ENCODE measurements at places on chromosomes 6 and 20.

DNA sequence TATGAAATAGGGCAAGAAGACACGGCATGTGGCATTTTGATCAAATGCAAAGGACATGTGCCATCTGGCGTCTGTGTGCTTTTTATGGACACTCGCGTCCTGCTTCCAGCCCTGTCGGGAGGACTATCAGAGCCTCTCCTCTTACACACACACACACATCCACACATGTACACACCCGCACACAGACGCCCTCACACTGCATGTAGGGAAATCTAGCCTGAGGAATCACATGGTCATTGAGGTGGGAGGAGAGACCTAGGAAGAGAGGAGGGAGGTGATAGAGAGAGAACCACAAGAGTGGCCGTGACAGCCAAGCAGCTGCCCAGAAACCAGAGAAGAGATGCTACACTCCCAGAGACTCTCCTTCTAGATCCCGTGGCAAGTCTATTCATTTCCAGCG is 105.9 kb upstream of the CDYL start:
- DNase-seq: no peak

GRCh38 chr6:35046862-35047261 is 94.3 kb downstream of the TCP11 start:
- no peak for DNase-seq

- peak; percentile 78 for DNase-seq
Observed at GRCh38 chr6:163860287-163861081, 446.0 kb downstream of the QKI start.

DNA sequence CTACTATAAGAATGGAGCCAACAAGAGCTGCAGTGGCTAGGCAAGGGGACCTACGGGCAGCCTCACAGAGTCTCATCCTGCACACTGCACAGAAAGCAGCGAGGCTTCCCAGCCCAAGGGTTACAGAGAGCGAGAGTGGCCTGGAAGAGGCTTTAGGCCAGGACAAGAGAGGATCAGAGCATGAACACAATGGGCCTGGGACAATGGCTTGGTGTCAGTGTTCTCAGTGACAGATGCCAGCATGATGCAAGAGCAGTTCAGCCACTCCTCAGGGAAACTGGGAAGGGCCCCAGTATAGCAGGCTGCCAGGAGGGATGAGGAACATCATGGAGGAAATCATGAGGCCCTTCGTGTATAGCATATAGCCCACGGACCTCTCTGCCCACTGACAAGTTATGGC is 108.0 kb downstream of the NUS1 start:
- no peak for DNase-seq

Measured in fibroblast of lung (primary cell).